ENCODE measurements at places on chromosomes 1 and 21.

- no peak for DNase-seq
Measured at GRCh38 chr1:236753964-236754363, 41.1 kb upstream of the MTR start.

DNA sequence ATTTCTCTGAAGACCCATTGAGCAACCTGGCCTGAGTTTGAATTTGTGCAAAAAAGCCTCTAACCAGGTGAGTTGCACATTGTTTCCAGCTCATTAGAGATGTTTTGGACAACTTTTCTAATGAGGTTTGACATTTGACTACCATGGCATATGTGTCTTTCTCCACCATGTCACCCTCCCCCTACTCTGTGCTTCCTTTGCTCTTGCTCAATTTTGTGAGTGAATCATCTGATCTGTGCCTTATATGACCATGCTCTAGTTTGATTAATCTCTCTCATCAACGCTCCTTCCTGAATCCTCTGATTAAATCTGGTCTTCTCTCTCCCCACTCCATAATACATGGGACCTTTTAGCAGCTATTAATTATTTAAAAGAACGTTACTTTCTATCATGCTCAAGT is 144.8 kb upstream of the SAMSN1 start:
- DNase-seq: no peak

DNA sequence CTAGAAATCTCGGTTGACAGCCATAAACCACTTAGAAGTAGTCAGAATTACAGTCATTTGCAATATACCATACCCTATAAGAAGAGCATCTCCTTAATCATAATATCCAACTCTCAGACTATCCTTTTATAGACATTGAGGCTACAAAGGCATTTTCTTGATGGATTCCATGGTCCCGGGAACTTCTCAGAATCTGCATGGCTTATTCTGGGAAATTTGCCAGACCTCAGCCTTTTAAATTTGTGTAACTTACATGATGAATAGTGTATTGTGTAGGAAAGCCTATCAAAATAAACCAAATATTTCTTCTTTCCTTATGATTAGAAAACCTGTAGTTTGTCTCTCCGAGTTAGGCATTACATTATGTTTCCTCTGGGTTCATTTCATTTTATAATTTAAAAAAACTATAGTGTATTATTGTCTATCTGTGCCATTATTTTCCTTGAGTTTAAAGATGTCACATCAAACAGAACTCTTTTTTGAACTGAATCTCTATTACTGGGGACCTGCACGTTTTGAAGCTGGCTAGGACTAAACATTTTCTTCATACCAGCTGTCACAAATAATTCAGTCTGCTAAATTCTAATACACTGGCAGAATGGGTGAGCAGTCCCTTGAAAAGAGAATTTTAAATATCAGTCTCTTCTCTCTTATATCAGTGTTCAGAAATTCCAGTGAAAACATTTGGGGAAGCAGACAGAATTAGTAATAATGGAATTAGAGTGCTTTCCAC is 102.9 kb downstream of the GABPA start:
- DNase-seq: no peak

DNA sequence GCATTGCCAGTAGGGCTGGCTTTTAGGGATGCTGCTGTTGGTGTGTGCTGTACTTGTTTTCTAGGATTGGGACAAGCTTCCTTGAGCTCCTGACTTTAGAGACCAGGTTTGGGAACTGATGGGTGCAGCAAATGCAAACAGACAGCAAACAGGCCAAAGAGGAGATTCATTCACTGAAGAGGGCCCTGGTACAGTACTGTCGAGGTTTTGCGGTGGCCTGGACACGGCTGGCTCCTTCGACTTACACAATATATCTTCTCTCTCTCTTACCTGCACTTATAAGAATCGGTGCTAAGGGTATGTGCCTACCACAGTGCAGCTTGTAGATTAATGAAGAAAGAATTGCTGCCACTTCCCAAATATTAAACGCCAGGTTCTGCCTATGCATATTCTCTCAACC is 44.6 kb downstream of the ATP1A1 start:
- DNase-seq: no peak

- DNase-seq: no peak
Measured at GRCh38 chr1:76237211-76237610, 162.7 kb downstream of the ST6GALNAC3 start.

DNA sequence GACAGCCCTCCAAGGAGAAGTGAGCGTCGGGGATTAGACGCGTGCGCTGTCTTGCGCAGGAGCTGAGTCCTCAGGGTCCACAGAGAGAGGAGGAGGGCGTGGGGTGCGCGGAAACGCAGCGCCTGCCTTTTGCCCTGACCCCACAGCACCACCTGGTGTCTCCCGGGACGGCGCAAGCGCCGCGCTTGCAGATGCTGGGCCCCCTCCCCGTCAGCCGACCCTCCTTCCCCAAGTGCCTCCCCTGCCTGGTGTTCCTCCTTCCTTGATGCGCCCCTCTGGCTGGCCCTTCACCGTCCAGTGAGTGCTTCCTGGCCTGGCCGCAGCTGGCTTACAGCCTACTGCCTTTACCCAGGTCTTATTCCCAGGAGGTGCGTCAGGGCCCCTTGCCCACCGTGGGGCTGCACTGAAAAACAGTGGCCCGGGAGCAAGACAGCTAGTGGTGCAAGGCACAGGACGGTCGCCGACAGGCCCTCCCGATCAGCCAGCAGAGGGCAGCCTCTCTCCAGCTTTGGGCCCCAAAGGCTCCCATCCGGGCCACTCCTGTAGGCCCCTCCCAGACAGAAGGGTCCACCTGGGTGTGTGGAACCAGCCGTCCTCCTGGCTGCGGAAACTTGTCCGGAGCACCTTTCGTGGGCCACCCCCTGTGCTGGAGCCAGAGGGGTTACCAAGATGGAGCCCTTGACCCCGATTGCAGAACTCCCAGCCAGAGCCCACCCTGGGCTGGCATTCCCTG is 12.9 kb upstream of the PHLDA3 start:
- DNase-seq: peak; percentile 54

DNA sequence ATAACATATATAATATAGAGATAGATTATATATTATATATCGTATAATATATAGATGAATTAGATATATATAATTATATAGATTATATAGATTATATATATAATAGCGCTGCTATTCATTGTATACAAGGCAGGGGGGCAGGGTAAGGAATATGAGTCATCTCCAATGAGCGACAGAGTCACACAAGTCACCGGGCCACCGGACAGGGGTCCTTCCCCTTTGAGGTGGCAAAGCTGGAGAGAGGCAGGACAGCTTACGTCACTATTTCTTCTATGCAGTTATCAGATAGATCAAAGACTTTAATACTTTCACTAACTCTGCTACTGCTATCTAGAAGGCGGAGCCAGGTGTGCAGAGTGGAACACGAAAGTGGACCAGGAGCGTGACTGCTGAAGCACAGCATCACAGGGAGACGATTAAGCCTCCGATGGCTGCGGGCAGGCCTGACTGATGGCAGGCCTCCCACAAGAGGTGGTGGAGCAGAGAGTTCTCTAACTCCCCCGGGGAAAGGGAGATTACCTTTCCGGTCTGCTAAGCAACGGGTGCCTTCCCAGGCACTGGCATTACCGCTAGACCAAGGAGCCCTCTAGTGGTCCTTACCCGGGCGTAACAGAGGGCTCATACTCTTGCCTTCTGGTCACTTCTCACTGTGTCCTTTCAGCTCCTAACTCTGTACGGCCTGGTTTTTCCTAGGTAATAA is 2154.7 kb downstream of the MRPL39 start:
- DNase-seq: no peak

GRCh38 chr21:39182484-39183271 is 573 bp downstream of the PSMG1 start:
- no peak for DNase-seq

GRCh38 chr1:206637605-206638004 is 2.3 kb downstream of the DYRK3 start:
- no peak for DNase-seq

GRCh38 chr1:48726557-48727215 is 50.0 kb downstream of the BEND5 start:
- no peak for DNase-seq
